ENCODE measurements at places on chromosomes 3 and 15.

GRCh38 chr3:127156338-127157050 is 36.4 kb upstream of the PRR23E start:
- H3K4me1 ChIP-seq, result no peaks in the 10 kb centered on the region
- peaks cover 2% of the 10 kb centered on the region for H3K27me3 ChIP-seq
- no peaks in the 10 kb centered on the region for H3K36me3 ChIP-seq
- H3K27ac ChIP-seq, result no peak overlapping the region
- no peak overlapping the region for H3K4me3 ChIP-seq
- no peak for DNase-seq

DNA sequence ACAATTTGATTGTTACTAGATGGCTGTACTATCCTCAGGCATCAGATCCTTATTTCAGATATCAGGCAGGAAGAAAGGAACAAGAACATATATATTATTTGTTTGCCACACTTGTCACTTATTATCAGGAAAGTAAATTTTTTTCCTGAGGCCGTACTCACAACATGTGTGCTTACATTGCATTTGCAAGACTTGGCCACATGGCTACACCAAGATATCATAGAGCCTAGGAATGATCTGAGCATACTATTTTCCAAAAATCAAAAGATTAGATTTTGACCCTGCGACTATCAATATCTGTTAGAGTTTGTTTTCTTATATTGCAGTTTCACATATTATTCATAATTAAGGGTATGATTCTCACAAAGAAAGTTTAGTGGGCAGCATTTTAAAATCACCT is 426.2 kb upstream of the BCHE start:
- no peaks in the 10 kb centered on the region for H3K27me3 ChIP-seq
- H3K4me1 ChIP-seq, result no peaks in the 10 kb centered on the region
- no peak for DNase-seq
- no peak overlapping the region for H3K4me3 ChIP-seq
- no peaks in the 10 kb centered on the region for H3K36me3 ChIP-seq

- peak overlapping the region; percentile 51 for H3K4me3 ChIP-seq
- no peak for DNase-seq
- H3K4me1 ChIP-seq, result peaks cover 45% of the 10 kb centered on the region
Observed at GRCh38 chr15:85708402-85708941, 86.3 kb downstream of the KLHL25 start.

DNA sequence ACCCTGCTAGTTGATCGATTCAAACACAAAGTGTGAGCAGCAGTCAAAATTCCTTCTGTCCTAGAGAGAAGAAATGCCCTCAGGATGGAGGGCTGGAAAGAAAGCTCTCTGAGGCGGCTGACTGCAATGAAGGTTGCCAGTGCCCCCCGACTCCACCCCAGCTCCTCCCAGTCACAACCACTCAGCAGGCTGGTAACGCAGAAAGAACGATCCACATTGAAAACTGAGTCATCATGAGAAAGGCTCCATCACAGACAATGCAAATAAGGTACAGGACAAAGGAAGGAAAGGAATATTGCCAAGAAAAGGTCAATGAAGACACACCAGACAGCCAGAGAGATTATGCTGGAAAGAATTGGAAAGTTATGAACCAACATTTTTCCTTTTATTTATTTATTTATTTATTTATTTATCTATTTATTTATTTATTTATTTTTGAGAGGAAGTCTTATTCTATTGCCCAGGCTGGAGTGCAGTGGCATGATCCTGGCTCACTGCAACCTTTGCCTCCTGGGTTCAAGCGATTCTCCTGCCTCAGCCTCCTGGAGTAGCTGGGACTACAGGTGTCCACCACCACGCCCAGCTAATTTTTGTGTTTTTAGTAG is 17.4 kb upstream of the VGLL4 start:
- H3K36me3 ChIP-seq, result no peaks in the 10 kb centered on the region
- peaks cover 3% of the 10 kb centered on the region for H3K4me1 ChIP-seq
- no peak overlapping the region for H3K4me3 ChIP-seq
- H3K27me3 ChIP-seq, result no peaks in the 10 kb centered on the region
- H3K27ac ChIP-seq, result no peak overlapping the region

- H3K36me3 ChIP-seq, result no peaks in the 10 kb centered on the region
- no peaks in the 10 kb centered on the region for H3K27me3 ChIP-seq
- H3K4me3 ChIP-seq, result no peak overlapping the region
- peaks cover 32% of the 10 kb centered on the region for H3K4me1 ChIP-seq
- DNase-seq, result no peak
Observed at GRCh38 chr3:8600457-8600856, 44.1 kb downstream of the SSUH2 start.

DNA sequence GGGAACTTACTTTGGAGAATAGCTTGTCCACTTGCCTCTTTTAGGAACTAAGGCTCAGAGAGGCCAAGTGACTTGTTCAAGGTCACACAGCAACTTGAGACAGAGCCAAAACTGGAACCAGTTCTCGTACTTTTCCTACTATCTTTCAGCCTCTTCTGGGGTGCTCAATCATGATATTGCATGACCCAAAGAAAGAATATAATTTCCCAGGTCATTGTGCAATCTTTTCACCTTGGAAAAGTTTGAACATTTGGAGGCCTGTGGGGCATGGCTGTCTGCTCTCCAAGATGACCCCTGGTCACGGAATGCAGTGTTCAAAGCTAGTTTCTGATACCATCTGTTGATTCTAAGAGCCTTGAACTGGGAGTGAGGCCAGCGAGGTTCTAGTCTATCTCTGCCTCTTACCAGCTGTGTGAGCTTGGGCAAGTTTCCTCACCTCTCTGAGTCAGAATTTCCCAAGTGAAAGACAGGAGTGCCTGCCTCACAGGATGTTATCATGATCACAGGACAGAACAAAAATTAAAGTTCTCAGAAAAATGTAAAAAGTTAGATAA is 89.7 kb downstream of the BDH1 start:
- H3K4me1 ChIP-seq, result no peaks in the 10 kb centered on the region
- H3K4me3 ChIP-seq, result no peak overlapping the region
- H3K36me3 ChIP-seq, result no peaks in the 10 kb centered on the region

GRCh38 chr3:33096093-33096868 is 665 bp downstream of the GLB1 start:
- no peaks in the 10 kb centered on the region for H3K36me3 ChIP-seq
- DNase-seq, result peak; percentile 73
- peak overlapping the region; percentile 99 for H3K4me3 ChIP-seq
- H3K27me3 ChIP-seq, result no peaks in the 10 kb centered on the region

DNA sequence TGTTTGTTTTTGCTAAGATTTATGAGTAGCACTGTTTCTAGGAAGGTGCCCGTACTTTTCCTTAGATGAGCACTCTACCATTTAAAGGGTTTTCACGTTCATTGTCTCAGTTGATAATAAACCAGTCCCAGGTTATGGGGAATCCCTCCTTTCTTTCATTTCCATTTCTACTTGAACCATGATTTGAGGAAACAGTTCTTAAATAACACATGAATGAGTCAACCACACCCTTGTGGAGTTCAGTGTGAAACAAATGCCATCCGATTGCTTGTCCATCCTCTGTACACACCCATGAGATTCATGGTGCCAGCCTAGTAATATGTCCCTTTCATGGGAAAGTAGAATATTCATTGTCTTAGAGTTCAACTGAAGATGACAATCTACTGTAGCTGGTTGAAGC is 23.1 kb downstream of the CMTM8 start:
- no peaks in the 10 kb centered on the region for H3K36me3 ChIP-seq
- H3K27me3 ChIP-seq, result no peaks in the 10 kb centered on the region
- no peak overlapping the region for H3K4me3 ChIP-seq
- no peak overlapping the region for H3K27ac ChIP-seq
- no peaks in the 10 kb centered on the region for H3K4me1 ChIP-seq

DNA sequence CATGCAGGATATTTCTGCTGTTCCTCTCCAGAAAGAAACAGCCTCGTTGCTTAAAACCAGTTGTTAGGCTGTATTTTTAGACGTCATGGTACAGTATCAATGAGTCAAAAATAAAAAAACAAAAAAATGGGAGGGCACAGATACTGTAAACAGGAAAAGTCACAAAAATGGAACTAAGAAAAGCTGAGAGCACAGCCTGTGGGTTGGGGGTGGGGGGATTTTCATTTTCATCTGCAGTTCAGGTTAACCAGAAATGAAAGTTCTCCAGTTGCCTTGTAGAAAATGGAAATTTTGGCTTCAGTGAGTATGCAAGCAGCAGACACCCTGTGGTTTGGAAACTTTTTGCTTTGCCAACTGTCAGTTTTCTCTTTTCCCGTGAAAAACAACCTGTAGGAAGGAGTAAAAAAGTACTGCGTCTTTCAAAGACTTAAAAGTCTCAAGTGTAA is 59.0 kb downstream of the FRMD4B start:
- DNase-seq, result no peak
- H3K27me3 ChIP-seq, result no peaks in the 10 kb centered on the region
- H3K36me3 ChIP-seq, result no peaks in the 10 kb centered on the region

DNA sequence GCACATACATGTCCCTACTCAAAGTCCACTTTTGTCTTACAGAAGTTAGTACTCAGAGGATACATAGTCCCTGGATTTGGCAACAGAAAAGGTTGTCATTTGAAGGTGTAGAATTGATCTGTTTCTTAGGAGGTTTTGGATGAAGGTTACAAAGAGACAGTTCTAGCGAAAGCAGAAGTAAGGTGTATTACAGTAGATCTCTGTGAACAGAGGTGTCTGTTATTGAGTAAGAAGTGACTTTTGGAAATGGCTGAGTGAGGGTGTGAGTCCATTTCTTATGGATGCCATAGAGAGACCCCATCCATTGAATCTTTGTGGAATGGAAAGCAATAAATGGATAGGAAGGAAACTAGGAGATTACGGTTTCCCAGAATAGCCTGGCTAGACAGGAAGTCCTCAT is 5.6 kb downstream of the ZNF662 start:
- no peak for DNase-seq
- no peak overlapping the region for H3K4me3 ChIP-seq
- no peak overlapping the region for H3K27ac ChIP-seq
- H3K27me3 ChIP-seq, result no peaks in the 10 kb centered on the region
- H3K4me1 ChIP-seq, result no peaks in the 10 kb centered on the region

DNA sequence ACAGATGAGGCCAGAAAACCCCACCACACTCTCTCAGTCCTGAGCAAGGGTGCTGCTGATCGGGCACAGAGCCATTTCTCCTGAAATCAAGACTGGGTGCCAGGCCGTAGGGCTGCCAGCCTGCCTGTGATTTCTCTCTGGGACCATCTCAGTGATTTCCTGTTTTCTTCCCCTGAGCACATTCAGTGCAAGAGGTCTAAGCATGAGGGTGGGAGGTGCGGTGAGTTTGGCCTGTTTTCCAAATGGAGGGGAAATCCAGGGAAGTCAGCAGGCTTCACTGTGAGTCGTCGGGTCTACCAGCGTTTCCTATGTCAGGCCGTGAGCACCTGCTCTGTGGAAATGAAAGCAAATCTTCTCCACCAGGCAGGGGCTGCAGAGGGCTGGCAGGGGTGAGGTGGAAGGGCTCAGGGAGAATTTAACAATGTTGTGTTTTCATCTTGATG is 82.3 kb downstream of the ST6GAL1 start:
- no peaks in the 10 kb centered on the region for H3K27me3 ChIP-seq
- H3K4me3 ChIP-seq, result no peak overlapping the region
- no peak for DNase-seq
- H3K36me3 ChIP-seq, result no peaks in the 10 kb centered on the region

DNA sequence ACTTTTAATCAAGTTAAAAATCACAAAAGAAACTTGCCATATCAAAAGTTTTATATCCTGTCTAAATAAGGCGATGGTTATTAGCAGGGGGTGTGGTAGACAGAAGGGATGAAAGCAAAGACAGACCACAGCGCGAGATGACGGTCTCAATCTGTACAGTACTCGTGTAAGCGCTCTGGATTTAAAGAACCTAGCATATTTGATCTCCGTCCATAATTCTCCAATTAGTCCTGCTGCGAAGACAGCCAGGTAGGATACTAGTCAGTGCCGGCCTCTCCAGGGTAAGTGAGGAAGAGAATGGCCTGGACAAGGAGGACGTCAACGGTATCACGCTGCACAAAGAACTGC is 701 bp downstream of the SGO1 start:
- no peaks in the 10 kb centered on the region for H3K27me3 ChIP-seq
- H3K27ac ChIP-seq, result no peak overlapping the region
- H3K4me1 ChIP-seq, result peaks cover 9% of the 10 kb centered on the region
- DNase-seq, result no peak
- peak overlapping the region; percentile 74 for H3K4me3 ChIP-seq
- no peaks in the 10 kb centered on the region for H3K36me3 ChIP-seq

DNA sequence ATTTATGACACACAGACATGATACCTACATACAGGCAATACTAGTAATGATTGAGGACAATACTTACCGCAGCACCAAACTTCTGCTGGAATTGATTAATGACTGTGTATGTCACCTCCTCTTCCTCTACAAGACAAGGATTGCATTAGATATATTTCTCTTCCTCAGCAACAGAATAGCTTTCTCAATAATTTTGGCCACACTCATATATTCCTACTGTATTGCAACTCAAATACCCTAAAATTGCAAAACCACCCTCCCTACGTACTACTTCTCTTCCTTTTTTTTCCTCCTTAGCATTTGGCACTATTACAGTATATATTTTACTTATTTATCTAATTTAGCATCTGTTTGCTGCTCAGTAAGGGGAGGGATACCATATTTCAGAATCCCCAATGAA is 14.8 kb downstream of the EXD1 start:
- H3K27me3 ChIP-seq, result peaks cover 17% of the 10 kb centered on the region
- no peaks in the 10 kb centered on the region for H3K4me1 ChIP-seq
- no peaks in the 10 kb centered on the region for H3K36me3 ChIP-seq
- H3K27ac ChIP-seq, result no peak overlapping the region
- DNase-seq, result no peak

- H3K27me3 ChIP-seq, result peaks cover 21% of the 10 kb centered on the region
- H3K36me3 ChIP-seq, result no peaks in the 10 kb centered on the region
- no peak overlapping the region for H3K4me3 ChIP-seq
- DNase-seq, result no peak
Observed at GRCh38 chr15:68484220-68484619, 52.3 kb upstream of the ITGA11 start.
